ENCODE measurements at places on chromosomes 11 and 22. TPM values are rescaled to one million over a fixed set of nuclear protein-coding genes. Genes with fewer than 3 reads are reported as not detected.

GRCh38 chr11:15590132-15590531 is 475.4 kb downstream of the INSC start:
- no peak for DNase-seq

GRCh38 chr11:70420496-70420895 is 22.2 kb downstream of the CTTN start:
- DNase-seq = no peak

- no peak for DNase-seq
Observed at GRCh38 chr11:82889133-82890001, 10.9 kb downstream of the PRCP start.

DNA sequence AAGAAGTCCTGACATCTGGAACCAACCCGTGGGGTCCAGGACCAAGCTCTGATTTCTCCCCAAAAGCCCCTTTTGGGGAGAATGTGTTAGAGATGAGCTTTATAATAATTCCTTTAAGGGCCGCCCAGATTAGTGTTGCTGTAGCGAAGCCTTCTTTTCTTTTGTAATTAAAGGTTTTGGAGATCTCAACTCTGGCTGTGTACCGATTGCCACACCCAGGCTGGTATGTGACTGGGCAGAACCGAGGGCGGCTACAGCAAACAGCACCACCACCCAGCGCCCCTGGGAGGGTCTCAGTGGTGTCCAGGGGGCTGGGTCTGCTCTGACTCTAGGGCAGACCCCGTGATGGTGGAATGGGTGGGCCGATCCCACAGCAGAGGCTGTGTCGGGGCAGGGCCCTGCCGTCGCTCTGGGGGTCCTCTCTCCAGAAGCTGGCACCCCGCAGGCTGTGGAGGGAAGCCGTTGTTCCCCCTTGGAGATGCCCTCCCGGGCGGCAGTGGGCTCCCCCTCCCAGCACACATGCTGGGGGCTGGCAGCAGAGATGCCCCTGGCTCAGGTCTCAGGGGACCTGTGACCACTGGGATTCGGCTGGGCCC is 31.0 kb downstream of the TPCN2 start:
- no peak for DNase-seq

Gene NLRP14
- not detected for polyA plus RNA-seq

Gene HBG1
- polyA plus RNA-seq = 2.5 TPM

Gene NAALAD2
- not detected for polyA plus RNA-seq
